ENCODE measurements at places on chromosomes 1 and 21. TPM values are rescaled to one million over a fixed set of nuclear protein-coding genes. Genes with fewer than 3 reads are reported as not detected.
A peak's percentile ranks its signal among the peaks of the same experiment; 100 is the strongest.

GRCh38 chr1:187001198-187001889 lies 172.6 kb downstream of the PLA2G4A start:
- peak; percentile 96 for DNase-seq

GRCh38 chr1:171140956-171141687 lies 44.0 kb upstream of the FMO2 start:
- DNase-seq, result no peak

DNA sequence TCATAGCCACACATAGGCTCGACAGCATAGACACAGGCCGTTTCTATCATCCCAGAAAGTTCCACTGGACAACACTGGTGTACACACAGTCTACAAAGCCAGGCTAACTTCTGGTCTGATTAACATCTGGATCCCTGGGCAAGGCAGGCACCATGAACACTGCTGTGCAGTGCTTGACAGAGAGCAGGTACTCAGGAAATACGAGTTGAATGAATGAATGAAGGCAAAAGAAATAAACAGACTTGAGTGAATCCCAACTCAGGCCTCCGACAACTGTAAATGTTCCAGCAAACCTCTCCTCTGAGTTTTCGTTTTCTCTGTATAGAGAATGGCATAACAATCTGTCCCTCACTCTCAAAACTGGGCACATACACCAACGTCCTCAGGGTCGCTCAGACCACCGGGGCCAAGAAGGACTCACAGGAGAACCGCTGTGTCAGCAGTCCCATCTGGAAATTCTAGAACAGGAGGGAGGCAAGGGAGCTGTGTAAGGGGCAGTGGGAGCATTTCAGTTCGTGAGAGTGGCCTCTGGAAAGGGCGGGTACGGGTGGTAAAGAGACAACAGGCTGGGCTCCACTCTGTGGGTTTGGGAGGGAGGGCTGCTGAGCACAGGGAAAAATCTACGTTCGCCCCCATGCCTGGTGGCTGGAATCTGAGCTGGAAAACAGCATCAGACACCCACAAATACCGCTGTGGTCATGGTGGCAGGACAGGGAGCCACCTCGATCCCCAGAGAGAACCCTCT lies 15.1 kb upstream of the ECE1 start:
- DNase-seq, result no peak

- DNase-seq, result no peak
Measured at GRCh38 chr21:44867999-44868700, 5.3 kb downstream of the PTTG1IP start.

- no peak for DNase-seq
Measured at GRCh38 chr1:110164725-110165350, 14.5 kb downstream of the SLC6A17 start.

DNA sequence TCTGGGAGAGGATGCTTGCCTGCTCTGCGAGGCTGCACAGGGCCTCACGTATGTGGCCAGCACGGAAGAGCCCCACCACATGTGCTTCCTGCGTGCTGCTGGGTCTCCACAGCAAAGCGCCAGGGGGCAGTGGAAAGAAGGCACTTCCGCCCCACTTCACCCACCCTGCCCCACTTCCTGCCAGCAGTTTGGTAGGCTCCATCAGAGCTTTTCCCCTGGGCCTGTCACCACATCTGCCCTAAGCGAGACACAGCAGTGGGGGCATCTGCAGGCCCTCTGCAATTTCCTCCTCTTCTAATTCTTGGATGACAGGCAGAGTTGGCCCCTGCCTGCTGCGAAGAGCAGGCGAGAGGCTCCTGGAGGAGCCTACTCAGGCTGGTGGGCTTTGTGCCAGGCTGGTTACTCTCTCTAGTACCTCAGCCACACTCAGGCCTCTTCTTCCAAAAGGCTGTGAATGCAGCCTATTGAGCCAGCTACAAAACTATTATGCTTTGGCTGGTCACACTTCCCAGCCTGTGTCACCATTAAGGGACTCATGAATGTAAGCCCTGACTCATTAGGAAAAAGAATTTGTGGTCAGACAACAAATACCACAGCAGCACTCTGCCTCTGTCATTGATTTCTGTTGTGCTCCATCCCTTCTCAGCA lies 25.0 kb downstream of the CD244 start:
- DNase-seq, result peak; percentile 6

DNA sequence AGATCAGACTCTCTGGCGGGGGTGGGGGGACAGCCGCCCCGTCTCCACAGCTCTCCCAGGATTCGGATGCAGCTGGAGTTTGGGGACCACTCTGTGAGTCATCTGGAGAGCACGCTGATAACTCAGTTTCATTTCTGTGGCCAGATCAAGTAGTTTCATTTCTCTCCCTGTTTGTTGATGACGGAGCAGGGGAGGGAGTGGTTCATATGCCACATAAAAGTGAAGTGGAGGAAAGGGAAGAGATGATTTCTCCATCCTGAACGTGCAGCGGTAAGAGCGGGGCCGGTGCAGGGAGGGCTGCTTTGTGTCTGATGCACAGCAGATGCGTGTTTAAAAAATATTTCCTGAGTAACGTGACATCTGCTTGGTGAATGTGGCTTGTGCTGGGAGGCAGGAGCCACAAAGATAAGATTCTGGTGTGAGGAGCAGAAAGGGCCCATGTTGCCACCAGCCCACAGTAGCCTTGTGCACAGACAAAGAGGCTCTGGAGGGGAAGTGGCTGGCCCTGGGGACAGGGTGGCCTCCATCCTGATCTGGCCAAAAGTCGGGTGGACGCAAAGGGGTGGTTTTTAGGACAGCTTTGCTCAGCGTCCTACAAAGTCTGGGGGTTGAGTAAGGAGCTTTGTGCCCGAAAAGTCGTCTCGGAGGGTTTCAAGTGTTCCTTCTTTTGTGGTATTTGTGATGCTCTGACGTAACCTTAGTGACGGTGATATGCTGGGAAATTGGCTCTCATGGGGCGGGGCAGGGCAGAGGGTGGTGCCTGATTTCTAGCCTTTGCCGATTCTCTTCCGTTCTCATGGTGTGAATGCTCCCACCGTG lies at the start of gene MX2:
TSS of gene MX2 (plus strand) at position 242 of the 819 bp plus-strand sequence. CDS start 14,880 bp downstream, outside the sequence.
- peak; percentile 86 for DNase-seq

- no peak for DNase-seq
Measured at GRCh38 chr1:32099426-32099825, 8.4 kb upstream of the KPNA6 start.

- DNase-seq, result no peak
Measured at GRCh38 chr1:1770102-1770501, 8.2 kb downstream of the NADK start.

- DNase-seq, result no peak
Measured at GRCh38 chr1:213484758-213485157, 433.7 kb downstream of the RPS6KC1 start.

GRCh38 chr1:59669752-59670312 lies 144.9 kb upstream of the HOOK1 start:
- peak; percentile 66 for DNase-seq

GRCh38 chr1:167126317-167126716 lies 32.4 kb downstream of the STYXL2 start:
- no peak for DNase-seq

GRCh38 chr1:77027847-77028246 lies 160.6 kb downstream of the ST6GALNAC5 start:
- DNase-seq, result no peak

- DNase-seq, result no peak
Measured at GRCh38 chr21:39696196-39696595, 48.8 kb upstream of the IGSF5 start.

DNA sequence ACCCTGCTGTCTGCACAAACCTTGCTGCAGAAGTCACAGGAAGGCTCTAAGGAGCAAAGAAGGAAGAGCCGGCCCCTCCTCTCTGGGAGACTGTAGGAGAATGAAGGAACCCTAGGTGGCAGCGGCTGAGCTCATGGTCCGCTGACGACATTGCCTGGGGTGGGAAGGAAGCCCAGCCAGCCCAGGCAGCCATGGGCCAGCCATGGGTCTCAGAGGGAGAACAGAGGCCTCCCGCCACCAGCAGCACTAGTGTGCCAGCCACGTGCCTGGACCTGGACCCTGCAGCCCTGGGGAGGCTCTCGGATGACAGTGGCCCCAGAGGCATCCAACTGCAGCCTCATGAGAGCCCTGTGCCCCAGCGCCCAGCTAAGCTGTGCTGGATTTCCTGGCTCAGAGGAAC lies 49.2 kb upstream of the POFUT2 start:
- DNase-seq, result peak; percentile 47

DNA sequence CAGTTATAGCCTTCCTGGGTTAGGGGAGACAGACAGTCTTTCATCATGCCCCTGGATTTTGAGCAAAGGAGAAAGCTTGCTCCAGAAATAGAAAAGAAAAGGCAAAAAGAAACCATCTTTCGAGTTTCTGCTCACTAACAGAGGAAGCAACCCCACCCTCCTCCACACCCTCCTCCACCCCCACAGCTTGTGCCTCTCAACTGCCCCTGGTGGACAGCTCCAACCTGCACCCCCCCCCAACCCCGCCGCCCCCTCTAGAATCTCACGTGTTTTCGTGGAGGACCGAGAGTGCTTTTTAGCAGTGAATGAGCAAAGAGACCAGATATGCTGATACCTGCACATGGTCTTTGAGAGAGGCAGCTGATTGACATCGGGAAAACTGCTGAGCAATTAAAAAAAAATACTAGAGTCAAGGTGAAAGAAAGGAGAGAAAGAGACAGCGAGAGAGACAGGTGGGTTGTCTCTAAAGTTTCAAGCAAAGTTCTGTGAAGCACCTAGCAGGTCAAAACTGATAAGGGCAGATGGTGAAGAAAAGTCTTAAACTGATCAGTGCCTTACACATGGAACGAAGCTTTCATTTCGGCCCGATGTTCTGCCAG lies 358.3 kb downstream of the KIF26B start:
- no peak for DNase-seq

DNA sequence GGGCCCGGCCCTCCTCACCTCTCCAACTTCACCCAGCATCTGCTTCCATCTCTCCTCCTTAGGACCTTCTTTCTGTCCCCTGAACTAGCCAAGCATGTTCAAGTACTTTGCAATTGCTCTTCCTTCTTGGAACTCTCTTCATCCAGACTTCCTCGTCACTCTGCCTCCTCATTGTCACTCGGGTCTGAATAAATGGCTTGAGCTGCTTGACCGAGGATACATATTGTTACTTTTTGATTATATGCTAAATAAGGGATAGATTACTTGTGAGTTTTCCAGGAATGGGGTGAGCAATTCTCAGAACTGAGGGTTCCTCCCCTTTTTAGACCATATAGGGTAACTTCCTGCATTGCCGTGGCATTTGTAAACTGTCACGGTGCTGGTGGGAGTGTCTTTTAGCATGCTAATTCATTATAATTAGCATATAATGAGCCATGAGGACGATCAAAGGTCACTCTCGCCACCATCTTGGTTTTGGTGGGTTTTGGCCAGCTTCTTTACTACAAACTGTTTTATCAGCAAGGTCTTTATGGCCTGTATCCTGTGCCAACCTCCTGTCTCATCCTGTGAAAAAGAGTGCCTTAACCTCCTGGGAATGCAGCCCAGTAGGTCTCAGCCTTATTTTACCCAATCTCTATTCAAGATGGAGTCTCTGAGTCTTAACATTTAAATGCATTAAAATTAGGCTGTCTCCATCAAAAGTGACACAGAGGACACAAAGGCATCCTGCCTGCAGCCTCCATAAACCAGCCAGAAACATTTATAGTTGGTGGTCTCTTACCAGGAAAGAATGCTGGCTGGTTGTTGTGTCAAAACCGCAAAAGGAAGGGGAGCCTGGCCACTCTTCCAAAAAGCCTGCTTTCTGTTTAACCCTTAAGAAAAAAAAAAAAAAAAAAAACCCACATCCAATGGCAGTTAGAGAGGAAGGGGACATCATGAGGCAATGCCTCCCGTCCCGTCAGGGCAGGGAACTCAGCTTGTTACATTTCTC lies 179.3 kb downstream of the KAZN start:
- DNase-seq, result no peak

GRCh38 chr1:62732331-62732730 lies 44.1 kb upstream of the DOCK7 start:
- no peak for DNase-seq

- peak; percentile 41 for DNase-seq
Measured at GRCh38 chr1:222068937-222069336, 327.0 kb upstream of the DUSP10 start.

DNA sequence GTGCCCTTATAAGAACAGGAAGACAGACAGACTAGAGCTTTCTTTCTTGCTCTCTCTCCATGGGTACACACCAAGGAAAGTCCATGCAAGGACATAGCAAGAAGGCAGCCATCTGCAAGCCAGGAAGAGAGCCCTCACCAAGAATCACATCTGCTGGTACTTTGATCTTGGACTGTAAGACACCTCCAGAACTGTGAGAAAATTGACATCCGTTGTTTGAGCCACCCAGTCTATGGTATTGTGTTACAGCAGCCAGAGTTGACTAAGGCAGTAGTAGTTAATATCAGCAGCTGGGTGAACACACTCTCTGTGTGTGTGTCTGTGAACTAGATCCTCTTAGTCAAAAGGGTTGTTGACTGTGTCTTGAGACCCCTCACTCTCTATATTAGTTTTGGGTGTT lies 53.8 kb upstream of the PPP2R5A start:
- no peak for DNase-seq

DNA sequence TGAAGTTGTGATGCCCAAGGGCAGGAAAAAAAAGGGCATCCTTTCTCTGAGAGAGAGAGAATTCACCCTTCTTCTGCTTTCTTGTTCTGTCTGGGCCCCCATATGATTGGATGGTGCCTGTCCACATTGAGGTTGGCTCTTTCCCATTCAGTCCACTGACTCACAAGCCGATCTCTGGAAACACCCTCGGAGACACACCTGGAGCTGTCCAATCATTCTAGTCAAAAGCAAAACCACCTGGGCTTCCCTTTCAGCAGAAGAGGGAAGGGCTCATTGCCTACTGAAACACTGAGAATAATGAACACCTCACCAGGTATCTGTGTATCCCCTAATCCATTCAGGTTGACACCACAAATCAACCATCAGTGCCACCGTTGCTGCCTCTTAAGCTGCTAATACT lies 103.7 kb upstream of the GNG12 start:
- DNase-seq, result no peak

DNA sequence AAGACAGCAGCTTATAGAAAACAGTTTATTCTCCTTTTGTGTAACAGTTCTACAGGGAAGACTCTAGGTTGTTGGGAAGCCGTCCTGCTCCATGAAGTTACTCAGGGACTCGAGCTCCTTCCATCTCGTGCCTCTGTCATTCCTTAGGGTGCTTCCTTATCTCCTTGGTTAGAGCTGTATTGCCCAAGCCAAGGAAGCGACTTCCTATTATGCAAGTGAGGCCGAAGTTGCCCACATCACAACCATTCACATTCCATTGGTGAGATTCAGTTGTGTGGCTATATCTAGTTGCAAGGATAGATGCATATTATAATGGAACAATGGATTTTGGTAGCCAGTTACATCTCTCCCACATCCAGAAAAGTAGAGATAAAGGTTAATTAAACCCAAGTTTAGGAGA lies 9.0 kb downstream of the GSTM5 start:
- DNase-seq, result no peak

The LHX8 gene
- 0.52 TPM for total RNA-seq

The CFHR2 gene
- total RNA-seq, result not detected

The IKBKE gene
- 17.0 TPM for total RNA-seq

The MYCL gene
- 3.3 TPM for total RNA-seq

The LAX1 gene
- total RNA-seq, result not detected

The CYP4Z1 gene
- total RNA-seq, result not detected

The PAFAH2 gene
- 13.6 TPM for total RNA-seq

The EDN2 gene
- total RNA-seq, result not detected

The PRCC gene
- total RNA-seq, result 75.5 TPM

The LCE1A gene
- not detected for total RNA-seq

Measured in astrocyte (in vitro differentiated cells and primary cell).